ENCODE measurements at places on chromosomes 3 and 15.

GRCh38 chr15:29376590-29376989 is 107.0 kb upstream of the NSMCE3 start:
- no peak for DNase-seq

DNA sequence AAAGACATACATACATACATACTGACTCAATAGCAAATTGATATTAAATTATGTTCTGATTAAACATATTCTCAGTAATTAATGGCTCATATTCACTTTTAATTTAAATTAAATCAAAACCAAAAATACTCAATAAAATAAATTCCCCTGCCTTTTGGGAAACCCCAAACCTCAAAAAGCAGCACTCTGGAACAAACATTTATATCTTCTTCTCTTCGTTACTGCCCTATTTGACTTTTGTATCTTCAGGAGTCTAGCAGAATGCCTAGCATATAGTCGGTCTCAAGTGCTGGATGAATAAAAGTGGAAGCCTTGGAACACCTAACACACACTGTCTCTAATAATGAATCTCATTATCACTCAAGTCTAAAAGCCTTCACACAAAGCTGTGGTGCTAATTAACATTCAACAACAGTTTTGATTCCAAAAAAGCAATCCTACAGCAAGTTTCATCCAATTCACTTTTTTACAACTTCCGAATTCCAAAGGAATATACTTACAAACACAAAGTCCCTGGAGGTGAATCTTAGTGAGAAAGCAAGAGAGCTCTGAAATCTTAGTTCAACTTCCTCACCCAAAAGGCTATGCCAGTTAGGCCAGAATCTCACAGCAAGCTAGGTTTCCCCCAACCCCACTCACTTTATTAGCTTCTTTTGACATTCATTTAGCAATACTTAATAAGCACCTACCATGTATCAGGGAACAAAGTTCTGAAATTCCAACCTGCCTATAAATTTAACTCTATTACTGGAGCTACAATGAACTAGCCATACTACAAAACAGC is 35.0 kb downstream of the GSK3B start:
- DNase-seq, result no peak

DNA sequence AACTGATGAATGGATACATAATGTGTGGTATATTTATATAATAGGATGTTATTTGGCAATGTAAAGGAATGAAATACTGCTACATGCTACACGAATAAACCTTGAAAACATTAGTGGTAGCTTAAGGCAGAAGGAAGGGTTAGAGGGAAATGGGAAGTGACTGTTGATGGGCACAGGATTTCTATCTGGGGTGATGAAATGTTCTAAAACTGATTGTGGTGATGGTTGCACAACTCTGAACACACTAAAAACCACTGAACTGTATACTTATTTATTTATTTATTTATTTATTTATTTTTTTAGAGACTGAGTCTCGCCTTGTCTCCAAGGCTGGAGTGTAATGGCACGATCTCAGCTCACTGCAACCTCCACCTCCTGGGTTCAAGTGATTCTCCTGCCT is 24.8 kb upstream of the SHISA5 start:
- no peak for DNase-seq

DNA sequence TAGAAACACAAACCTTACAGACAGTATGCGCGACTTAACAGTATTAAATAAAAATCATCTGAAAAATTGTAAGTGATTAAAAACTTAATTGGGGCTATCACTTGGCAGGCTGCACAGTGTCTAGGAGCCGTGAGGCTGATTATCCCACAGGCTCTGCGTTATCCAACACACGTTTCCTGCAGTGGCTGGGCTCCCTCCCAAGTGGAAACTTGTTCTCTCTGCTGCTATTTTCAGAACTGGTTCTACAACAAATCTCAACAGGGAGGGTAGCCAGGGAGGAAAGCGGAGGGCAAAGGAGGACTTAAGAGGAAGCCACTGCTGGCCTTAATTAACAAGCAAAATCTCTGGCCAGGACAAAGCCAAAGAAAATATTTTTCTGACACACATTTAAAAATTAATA is 555.2 kb downstream of the MAGI1 start:
- no peak for DNase-seq

DNA sequence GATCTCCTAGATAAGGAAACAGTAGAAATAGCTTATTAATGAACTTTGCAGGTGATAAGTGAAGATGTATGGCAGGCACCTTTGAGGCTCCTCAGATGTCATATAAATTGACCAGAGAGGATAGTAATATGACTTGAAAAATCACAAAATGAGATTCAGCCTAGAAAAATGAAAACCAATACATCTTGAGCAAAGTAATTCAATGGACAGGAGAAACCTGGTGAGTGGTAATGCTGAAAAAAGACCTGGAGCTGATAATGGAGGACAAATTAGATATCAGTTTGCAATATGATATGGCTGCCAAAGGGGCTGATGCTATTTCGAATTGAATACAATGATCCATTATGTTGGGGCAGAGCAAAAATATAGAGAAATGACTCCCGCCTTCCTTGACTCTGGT is 103.9 kb downstream of the LSAMP start:
- DNase-seq, result no peak

DNA sequence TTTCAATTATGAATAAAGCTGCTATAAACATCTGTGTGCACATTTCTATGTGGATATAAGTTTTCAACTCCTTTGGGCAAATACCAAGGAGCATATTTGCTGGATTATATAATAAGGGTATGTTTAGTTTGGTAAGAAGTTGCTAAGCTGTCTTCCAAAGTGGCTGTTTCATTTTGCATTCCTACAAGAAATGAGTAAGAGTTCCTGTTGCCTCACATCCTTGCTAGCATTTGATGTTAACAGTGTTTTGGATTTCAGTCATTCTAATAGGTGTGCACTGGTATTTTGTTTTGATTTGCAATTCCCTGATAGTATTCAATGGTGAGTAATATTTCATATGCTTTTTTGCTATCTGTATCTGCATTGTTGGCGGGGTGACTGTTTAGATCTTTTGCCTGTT is 120.7 kb upstream of the MDFIC2 start:
- no peak for DNase-seq

GRCh38 chr15:48406266-48406891 is 75.2 kb downstream of the DUT start:
- no peak for DNase-seq

Data from activated T-cell treated with anti-CD3 and anti-CD28 coated beads, Interleukin-2, amount 50 U/mL, for 72 hours (primary cell).